ENCODE measurements at places on chromosomes 3 and 15.
A peak's percentile ranks its signal among the peaks of the same experiment; 100 is the strongest.

- DNase-seq: no peak
Observed at GRCh38 chr3:101938262-101938847, 89.0 kb downstream of the NFKBIZ start.

- no peak for DNase-seq
Observed at GRCh38 chr3:154684440-154684839, 254.4 kb upstream of the GPR149 start.

- no peak for DNase-seq
Observed at GRCh38 chr3:40532252-40532651, 7.5 kb downstream of the ZNF621 start.

DNA sequence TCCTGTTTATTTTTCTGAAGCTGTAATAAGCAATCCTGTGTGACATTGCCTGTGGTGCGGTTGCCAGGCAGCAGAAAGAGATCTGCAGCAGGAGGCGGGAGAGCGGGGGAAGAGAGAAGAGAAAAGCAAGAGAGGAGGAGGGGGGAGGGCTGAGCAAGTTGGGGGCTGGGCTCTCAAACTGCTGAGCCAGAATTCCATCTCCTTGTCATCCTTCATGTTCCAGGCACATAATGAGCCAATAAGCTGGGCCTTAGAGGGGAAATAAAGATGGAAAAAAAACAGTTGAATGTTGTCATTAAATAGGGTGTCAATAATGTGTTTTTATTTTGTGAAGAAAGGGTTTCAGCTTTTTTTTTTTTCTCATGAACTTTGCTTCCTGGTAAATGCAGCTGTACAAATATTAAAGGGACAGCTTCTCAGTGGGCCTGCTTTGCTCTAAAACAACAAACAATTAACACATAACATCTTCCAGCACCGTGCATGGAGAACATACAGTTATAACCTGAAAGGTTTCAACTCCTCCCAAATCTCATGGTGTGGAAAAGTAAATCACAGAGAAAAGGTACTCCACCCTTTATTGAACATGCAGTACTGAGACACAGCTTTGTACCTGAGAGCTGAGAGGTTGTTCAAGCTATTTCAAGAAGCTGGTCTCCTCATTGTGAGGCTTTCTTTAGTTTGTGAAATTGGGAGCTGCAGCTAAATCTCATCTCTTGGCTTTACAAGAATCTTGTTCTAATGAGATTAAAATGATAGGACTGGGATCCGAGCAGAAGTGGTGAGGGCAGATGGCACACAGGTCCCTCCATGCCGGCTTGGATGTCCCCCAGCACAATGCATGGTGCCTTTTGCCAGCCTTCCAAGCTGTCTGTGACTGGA is 451.1 kb upstream of the KCNMB2 start:
- DNase-seq: no peak

DNA sequence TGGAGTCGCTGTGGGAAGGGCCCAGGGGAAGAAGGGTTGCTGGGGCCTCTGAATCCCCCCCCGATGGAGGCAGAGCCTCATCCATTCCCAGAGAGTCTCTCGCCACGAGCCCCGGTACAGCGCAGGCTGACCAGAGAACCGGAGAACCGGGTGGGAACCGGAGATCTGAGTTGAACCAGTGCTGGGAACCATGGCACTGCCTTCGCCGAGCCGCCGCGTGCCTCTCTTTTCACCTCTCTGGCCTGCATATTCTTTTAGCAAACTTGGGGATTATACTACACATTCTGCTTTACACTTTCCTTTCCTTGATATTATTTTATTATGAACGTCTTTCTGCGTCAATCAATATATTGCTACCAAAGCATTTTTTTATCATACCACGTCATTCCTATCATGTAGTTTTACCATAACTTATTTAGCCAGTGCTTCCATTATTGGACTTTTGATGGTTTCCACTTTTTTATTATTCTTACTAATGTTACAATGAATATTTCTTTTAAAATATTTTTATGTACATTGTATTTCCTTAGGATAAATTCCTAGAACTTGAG is 7.2 kb downstream of the NRROS start:
- no peak for DNase-seq

- DNase-seq: no peak
Observed at GRCh38 chr3:33428734-33429133, 11.5 kb downstream of the UBP1 start.

- DNase-seq: no peak
Observed at GRCh38 chr3:38608086-38608775, 41.3 kb downstream of the SCN5A start.

DNA sequence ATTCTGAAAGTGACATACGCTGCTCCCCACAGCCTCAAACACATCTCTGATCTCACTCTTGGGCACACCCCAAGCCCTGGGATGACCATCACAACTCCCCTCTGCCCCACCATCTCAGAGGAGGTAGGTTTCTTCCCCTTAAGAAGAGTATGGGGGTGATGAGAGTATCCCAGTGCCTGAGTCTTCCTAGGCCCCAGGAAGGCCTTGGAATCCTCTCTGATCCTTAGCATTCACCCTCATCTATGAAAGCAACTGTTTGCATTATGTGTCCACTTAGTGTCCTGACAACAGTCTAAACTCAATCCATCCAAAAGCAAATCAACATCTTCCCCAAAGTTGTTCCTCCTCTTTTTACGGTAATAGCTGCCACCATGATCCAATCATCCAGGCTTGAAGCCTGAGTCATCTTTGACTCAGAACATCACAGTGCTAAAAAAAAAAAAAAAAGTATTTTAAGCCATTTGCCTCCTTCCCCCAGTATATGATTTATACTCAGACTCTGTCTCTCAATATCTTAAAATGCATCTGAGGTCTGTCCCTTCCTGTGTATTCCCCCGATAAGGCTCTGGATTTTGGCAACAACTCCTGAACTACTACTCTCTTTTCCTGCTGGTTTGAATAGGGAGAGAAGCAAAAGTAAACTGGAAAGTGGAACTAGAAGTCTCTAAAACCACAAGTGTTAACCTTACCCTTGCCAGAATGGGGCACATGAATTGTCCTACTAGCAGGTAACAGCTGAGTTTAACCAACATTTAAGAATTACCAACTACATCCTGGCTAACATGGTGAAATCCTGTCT is 22.5 kb downstream of the POPDC2 start:
- peak; percentile 66 for DNase-seq
